Muscle of back (tissue), 13 donors: ENCODE measurements at places on chromosomes 3 and 15. TPM values are rescaled to one million over a fixed set of nuclear protein-coding genes. Genes with fewer than 3 reads are reported as not detected.
A peak's percentile ranks its signal among the peaks of the same experiment; 100 is the strongest.

The SLC6A20 gene
- 0.22 TPM for polyA plus RNA-seq

The MUC20 gene
- 1.8 TPM for polyA plus RNA-seq

The LYZL4 gene
- not detected for polyA plus RNA-seq

The ECE2 gene
- polyA plus RNA-seq: not detected

The RPL14 gene
- 2,714 TPM for polyA plus RNA-seq

The CAMKV gene
- polyA plus RNA-seq: 0.26 TPM

The VIPR1 gene
- 1.3 TPM for polyA plus RNA-seq

The TRA2B gene
- polyA plus RNA-seq: 148 TPM

The LRRC2 gene
- polyA plus RNA-seq: 5.3 TPM

The CCNB2 gene
- polyA plus RNA-seq: 18.3 TPM

The UCN2 gene
- not detected for polyA plus RNA-seq

The ISL2 gene
- not detected for polyA plus RNA-seq

The SLC15A2 gene
- 43.0 TPM for polyA plus RNA-seq

The CLDN18 gene
- 0.35 TPM for polyA plus RNA-seq

The CLRN1 gene
- 0.22 TPM for polyA plus RNA-seq

The MKRN3 gene
- polyA plus RNA-seq: 1.6 TPM

DNA sequence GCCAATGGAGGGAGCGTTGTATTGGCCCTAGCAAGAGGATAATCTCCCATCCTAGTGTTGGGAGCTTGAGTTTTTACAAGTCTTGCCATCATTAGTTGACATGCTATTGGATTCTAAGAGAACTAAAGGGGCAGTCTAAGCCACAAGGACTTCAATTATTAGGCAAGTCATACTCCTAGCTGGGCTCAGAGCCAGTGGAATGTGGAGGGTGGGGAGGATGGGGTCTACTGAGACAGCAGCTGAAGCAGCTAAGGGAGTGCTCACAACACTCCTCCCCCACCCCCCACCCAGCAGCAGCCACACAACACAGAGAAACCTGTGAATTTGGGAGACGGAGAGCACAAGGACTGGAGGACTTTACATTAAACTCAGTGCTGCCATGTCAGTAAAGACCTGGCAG is 27.9 kb downstream of the FRG2C start:
- DNase-seq: no peak

DNA sequence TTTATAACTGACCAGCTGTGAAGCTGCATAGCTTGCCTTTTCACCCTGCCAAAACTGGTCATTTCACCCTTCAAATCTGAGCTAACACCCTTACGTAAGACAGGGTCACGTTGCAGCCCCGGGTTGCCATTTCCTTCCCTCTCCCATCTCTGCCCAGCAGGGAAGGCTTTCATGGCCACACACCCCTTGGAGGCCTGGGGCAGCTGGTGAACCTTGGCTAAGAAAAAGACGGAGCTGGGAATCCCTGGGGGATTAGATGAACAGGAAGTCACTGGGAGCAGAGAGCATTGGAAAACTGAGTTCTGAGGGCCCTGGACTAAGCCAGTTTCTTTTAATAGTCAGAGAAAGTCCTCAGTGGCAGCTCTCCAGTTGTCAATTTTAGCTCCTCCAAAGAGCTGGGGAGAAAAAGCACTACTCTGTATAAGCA is 67.8 kb downstream of the TTC23 start:
- peak; percentile 53 for DNase-seq

- DNase-seq: no peak
These were observed 54.8 kb downstream of the ARHGEF26 start for GRCh38 chr3:154176036-154176435.

DNA sequence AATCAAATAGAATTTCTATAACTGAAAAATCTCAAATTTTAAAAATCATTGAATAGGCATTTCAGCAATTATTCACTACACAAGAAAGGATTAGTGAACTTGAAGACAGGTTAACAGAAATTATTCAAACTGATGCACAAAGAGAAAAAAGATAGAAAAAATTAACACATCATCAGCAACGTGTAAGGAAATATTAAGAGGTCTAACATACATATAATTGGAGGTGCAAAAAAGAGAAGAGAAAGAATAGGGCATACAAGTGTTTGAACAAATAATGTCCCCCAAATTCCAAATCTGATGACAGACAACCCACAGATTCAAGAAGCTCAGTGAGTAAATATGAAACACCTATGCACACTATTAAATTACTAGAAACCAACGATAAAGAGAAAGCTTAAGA is 57.1 kb downstream of the FBXL2 start:
- no peak for DNase-seq

DNA sequence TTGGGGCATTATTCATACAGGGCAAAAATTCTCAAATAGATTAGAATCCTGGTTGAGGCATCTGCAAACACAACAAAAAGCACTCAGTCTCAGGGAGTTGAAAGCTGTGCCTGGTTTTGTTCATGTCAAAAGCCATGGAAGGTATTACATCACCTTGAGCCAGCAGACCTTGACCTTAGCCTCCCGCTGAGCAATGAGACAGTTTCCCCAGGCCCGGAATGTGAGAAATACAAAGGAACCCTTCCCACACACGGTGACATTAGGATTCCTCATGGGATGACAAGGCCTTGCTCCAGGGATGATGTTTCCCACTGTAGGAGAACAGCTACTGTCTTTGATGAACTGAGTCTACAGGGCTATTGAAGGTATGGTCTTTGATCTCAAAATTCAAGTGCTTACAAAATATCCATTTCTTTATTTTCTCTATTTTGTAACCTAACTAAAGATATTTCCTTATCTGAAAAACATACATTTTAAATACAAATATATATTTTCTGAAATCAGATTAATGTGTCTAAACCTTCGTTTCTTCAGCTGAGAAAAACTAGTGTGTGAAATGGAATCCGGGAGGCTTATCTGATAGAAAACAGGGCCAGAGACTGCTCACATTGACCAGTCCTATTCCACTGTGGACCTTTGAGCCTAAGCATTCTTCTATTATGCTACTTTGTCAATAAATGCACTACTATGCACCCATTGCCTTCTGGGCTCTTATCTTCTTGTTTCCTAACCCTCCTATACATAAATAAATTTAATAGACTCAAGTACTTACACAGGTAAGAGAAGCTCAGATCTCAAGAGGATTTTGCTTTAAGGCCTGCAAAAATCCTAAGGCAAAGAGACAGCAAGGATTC is 298.2 kb downstream of the KBTBD8 start:
- no peak for DNase-seq

- no peak for DNase-seq
These were observed 331.0 kb upstream of the LRRFIP2 start for GRCh38 chr3:37505415-37505814.

- DNase-seq: no peak
These were observed 170.5 kb downstream of the KCNAB1 start for GRCh38 chr3:156290924-156291271.

GRCh38 chr15:62900071-62900802 is 142.3 kb upstream of the TPM1 start:
- DNase-seq: no peak

GRCh38 chr15:75840659-75841058 is 2.6 kb upstream of the UBE2Q2 start:
- peak; percentile 84 for DNase-seq

- DNase-seq: no peak
These were observed 94.0 kb upstream of the IQSEC1 start for GRCh38 chr3:13167064-13167743.

GRCh38 chr15:71626596-71627088 is 183.7 kb upstream of the NR2E3 start:
- no peak for DNase-seq

GRCh38 chr15:30889196-30889595 is 14.5 kb upstream of the FAN1 start:
- no peak for DNase-seq

GRCh38 chr3:186035277-186035676 is 73.6 kb downstream of the ETV5 start:
- no peak for DNase-seq

- DNase-seq: no peak
These were observed 5.9 kb downstream of the MYO5C start for GRCh38 chr15:52289629-52290081.

- DNase-seq: no peak
These were observed 140.5 kb downstream of the TLE3 start for GRCh38 chr15:69957175-69957574.

DNA sequence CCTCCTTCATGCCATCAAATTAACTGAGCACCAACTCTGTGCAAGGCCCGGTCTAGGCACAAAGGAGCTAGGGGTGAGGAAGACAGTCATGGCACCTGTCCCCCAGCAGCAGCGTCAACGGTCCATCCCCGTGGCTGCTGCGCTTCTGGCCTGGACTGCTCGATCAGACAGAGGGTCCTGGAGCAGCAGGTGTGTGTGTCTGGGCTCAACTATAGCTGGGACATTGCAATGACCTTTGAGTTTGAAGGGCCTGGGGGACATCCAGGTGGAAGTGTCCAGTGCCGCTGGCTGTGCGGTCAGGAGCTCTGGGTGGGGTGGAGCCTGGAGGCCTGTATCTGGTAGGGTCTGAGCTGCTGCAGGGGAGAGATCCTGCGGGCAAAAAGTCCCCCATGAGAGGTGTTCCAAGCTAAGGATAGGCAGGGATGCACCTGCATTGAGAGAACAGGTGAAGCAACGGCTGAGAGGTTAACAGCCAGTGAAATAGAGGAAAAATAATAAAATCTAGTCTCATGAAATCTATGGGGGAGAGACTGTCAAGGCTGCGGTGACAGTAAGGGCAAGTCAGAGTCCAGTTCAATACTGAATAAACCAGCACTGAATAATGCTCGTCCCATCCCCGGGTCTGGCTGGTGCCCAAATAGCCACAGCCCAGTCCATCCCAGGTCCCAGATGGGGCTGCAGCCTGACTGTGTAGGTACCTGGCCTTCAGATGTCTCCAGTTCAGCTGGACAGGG is 25.4 kb upstream of the SLC41A3 start:
- DNase-seq: no peak

GRCh38 chr15:101427606-101428487 is 61.7 kb downstream of the PCSK6 start:
- DNase-seq: no peak

DNA sequence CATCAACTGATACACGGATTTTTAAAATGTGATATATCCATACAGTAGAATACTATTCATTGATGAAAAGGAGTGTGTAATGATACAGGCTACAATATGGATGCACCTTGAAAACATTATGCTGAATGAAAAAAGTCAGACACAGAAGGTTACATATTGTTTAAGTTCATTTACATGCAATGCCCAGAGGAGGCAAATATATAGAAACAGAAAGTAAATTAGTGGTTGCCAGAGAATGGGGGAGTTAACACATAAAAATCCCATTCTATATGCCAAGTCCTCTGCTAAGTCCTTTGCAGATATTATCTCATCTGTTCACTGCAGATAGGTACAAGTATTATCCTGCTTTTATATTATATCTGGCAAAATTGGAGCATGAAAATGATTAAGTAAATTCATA is 22.1 kb upstream of the CDIN1 start:
- no peak for DNase-seq
